SHP77 (cell line): ENCODE measurements at places on chromosomes 5 and 9.

- DNase-seq: no peak
Observed at GRCh38 chr9:128903871-128904620, 16.7 kb upstream of the PHYHD1 start.

DNA sequence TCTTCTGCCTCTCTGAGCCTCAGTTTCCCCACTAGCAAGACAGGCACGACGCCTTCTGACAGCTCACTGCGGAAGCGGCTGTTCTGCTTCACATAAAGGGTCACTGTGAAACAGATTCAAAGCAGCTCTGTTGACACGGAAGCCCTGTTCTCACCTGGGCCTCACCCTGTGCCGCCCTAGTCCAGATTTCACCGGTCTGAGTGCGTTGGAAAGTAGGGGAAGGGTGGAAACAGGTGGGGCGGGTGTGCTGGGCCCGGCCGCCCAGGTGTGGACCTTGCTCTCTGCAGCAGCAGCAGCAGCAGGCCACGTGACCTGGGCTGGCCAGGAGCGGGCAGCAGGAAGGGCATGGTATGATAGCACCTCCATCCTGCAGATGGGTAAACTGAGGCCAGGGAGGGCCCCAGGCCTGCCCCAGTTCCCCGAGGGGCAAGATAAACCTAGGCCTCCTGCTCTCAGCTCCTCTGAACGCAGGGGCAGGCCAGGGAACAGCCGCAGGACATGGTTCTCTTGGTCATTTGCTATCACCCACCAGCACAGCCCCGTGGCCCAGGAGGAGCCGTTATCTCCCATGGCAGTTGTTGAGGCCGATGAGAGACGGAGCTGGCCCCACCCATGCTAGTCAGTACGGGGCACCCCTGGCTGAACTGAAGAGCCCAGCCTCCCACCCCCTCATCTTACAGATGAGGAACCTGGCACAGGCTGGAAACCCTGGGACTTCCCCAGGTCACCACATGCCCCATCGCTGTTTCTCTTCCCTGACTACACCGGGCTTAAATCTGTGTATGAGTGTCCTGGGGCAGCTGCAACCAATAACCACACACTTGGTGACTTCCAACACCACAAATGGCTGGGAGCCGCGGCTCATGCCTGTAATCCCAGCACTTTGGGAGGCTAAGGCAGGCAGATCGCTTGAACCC lies 12.1 kb downstream of the PTGES2 start:
- no peak for DNase-seq

DNA sequence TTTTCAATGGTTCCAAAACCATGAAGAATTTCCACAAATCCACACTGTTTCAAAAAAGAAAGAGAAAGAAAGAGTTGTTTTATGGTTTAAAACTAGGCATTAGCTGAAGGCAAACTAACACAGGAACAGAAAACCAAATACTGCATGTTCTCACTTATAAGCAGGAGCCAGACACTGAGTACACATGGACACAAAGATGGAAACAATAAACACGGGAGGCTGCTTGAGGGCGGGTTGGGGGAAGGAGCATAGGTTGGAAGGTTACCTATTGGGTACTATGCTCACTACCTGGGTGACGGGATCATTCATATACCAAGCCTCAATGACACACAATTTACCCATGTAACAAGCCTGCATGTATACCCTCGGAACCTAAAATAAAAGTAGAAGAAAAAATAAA lies 45.0 kb downstream of the SEMA6A start:
- DNase-seq: no peak

GRCh38 chr9:36679710-36680109 lies 107.0 kb downstream of the MELK start:
- no peak for DNase-seq

GRCh38 chr5:39211773-39212172 lies 7.6 kb downstream of the FYB1 start:
- no peak for DNase-seq

GRCh38 chr5:127024821-127025220 lies 5.5 kb downstream of the MARCHF3 start:
- no peak for DNase-seq

DNA sequence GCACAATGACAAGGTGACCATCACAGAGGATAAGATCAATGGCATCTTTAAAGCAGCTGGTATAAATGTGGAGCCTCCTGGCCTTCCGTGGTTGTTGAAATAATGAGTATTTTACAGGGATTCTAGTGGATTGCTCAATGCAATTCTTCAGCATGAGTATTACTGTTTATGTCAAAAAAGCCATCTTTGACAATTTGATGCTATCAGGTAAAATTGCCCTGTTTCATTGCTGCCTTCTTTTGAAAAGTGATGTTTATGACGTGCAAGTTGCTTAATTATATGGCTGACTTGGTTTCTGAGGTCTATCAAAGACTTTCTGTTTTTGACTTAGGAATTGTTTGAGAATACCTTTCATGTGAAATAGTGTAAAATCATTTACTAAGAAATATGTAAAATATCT lies 237.2 kb downstream of the PARP8 start:
- DNase-seq: no peak

DNA sequence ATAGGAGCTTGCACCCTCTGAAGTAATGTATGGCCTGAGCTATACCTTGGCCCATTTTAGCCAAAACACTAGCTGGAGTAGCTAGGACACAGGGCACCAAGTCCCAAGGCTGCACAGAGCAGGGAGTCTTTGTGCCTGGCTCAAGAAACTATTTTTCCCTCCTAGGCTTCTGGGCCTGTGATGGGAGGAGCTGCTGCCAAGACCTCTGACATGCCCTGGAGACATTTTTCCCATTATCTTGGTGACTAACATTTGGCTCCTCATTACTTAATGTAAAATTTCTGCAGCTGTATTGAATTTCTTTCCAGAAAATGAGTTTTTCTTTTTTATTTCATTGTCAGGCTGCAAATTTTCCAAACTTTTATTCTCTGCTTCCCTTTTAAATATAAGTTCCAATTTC lies 1099.2 kb downstream of the CDH18 start:
- DNase-seq: no peak

DNA sequence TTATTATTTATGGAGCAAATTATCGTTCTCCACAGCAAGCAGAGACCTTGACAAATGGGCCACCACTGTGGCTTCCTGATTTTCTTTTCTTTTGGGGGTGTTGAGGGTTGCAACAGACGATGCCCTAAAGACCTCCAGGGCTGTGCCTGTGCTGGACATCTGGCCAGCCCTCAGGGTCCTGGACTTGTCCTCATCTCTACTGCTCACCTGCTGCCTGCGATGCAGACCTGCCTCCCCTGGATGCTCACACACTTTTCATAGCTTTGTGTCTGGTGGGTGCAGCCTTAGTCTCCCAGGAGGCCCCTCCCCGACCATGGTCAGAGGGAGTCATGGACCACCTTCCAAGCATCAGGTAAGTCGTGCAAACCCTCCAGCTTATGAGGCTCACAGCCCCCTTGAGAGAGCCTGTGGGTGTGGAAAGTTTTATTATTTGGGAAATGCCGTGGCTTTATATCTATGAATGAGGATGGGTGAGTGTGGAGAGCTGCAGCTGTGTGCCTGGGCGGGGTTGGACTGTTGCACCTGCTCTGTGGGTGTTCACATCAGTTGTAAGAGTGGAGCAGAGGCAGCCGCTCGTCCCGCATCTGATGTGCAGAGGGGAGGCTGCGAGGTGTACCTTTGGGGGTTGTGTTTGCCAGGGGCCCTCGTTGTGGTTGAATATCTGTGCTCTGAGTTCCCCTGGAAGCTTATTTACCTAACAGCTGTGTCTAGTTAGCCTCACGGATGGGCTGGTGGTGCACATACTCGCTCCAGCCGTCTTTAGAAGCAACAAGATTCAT lies 126.3 kb upstream of the IRX4 start:
- DNase-seq: no peak

DNA sequence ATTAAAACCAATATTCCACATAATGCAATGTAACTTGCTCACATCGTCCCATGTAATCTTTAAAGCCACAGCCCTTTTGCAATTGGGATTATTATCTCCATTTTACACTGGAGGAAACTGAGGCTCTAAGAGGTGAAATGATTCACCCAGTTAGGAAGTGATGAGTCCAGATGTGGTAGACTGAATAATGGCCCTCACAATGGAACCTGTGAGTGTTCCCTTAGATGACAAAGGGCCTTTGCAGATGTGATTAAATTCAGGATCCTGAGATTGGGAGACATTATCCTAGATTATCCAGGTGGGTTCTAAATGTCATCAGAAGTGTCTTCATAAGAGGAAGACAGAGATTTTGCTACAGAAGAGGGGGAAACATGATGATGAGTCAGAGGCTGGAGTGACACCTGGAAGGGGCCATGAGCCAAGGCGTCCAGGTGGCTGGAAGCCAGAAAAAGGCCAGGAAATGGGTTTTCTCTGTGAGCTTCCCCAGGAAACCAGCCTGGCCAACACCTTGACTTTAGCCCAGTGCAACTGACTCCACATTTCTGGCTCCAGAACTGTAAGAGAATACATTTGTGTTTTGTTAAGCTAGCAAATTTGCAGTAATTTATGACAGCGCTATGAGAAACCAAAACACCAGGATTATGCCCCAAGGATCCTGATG lies 139.1 kb downstream of the KCNIP1 start:
- DNase-seq: no peak

GRCh38 chr5:81166430-81166829 lies 66.7 kb upstream of the CKMT2 start:
- no peak for DNase-seq
